ENCODE measurements at places on chromosomes 7 and 10. TPM values are rescaled to one million over a fixed set of nuclear protein-coding genes. Genes with fewer than 3 reads are reported as not detected.

The SPDYE2B gene
- not detected for polyA plus RNA-seq

DNA sequence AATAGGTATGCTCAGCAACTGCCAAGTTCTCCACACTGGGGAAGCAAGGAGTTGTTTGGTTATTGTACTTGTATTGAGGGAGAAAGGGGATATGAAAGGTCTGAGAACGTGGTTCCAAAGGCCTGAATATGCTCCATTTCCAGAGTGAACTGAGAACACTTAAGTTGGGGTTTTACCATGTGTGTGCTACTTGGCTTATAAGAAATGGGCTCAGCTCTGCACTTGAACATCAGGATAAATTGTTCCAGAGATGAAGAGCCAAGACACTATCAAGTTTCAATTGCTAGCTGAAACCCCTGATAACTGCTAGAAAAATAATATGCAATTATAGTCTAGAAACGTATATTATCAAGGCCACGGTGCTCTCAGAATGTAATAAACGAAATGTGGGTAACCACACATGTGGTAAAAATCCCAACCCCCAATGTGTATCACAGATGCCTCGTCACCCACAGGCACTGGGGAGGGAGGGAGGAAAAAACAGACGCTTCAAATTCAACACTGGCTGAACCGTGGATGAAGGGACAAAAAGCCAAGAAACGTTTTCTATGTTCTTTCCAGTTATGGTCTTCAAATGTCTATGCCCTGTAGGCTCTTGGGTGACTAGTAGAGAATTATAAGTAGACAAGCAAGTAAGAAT, 16.3 kb downstream of the ELMO1 start:
- no peak for DNase-seq

GRCh38 chr10:34743814-34744213, 71.3 kb downstream of the PARD3 start:
- DNase-seq, result peak; percentile 92

GRCh38 chr7:67918158-67918557, 921.5 kb downstream of the TYW1 start:
- no peak for DNase-seq

GRCh38 chr10:80356989-80357850, 639 bp downstream of the DYDC2 start:
- DNase-seq, result peak; percentile 12
